Heart right ventricle (tissue), 16 donors: ENCODE measurements at places on chromosomes 5 and 9. TPM values are rescaled to one million over a fixed set of nuclear protein-coding genes. Genes with fewer than 3 reads are reported as not detected.

DNA sequence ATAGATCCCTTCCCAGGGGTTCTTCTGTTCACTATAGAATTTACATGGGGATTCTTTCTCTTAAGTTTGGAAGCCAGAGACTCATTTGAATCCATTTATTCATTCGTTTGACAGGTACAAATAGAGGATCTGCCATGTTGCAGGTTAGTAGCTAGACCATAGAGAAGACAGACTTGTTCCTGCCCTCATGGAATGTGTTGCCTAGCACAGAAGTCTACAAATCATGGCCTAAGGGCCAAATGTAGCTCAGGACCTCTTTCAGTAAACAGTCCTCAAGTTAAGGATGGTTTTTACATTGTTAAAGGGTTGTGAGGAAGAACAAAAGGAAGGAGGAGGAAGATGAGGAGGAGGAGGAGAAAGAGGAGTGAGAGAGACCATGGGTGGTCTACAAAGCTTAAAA is 114.7 kb upstream of the SLC44A1 start:
- DNase-seq = no peak
- H3K36me3 ChIP-seq = no peaks in the 10 kb centered on the region
- H3K4me1 ChIP-seq = peaks cover 30% of the 10 kb centered on the region
- H3K4me3 ChIP-seq = no peak overlapping the region
- no peaks in the 10 kb centered on the region for H3K27me3 ChIP-seq
- H3K27ac ChIP-seq = no peak overlapping the region

GRCh38 chr5:138981131-138981530 is 106.0 kb upstream of the LRRTM2 start:
- H3K27ac ChIP-seq = no peak overlapping the region
- H3K4me3 ChIP-seq = no peak overlapping the region
- H3K27me3 ChIP-seq = no peaks in the 10 kb centered on the region

- H3K27me3 ChIP-seq = peaks cover 78% of the 10 kb centered on the region
- peaks cover 8% of the 10 kb centered on the region for H3K4me1 ChIP-seq
- peak; percentile 57 for DNase-seq
- peak overlapping the region; percentile 54 for H3K4me3 ChIP-seq
- no peaks in the 10 kb centered on the region for H3K36me3 ChIP-seq
These were observed 10.8 kb upstream of the IFNA2 start for GRCh38 chr9:21395778-21396717.

DNA sequence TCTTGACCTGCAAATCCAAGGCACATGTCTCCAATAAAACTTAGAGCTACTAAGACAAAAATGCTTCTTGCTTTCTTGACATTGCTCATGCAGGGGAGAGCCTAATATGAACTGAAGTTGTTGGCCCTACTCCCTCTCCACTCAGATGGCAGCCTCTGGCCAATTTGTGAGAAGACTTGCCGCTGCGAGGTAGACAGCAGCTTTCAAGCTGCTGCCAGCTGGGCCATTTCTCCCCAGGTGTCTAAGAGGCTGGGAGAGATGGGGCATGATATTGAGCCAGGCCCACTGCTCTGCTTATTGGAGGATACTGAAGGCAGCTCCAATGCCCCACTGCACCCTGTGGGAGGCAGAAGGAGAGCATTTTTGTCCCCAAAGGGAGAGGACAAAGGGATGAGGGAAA is 380.5 kb downstream of the RASEF start:
- H3K27me3 ChIP-seq = no peaks in the 10 kb centered on the region
- no peaks in the 10 kb centered on the region for H3K36me3 ChIP-seq
- H3K27ac ChIP-seq = no peak overlapping the region

DNA sequence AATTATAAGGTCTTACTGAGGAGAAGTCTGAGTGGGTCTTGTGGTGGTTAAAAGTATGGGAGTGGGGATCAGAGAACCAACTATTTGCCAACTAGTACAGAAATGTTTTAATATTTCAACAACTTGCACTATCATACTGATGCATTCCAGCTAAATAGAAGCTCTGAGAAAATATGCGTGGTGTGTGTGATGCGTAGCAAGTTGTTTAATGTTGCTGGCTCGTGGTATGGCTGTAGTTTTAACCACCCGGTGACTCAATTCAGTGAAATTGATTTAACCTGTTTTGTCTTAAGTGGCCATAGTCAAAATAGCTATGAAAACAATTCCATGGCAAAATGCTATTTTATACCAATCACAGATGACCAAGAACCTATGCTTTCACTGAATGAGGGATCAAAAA is 176.5 kb upstream of the SLC24A2 start:
- H3K4me1 ChIP-seq = no peaks in the 10 kb centered on the region
- H3K27ac ChIP-seq = no peak overlapping the region
- no peak for DNase-seq
- H3K4me3 ChIP-seq = no peak overlapping the region

DNA sequence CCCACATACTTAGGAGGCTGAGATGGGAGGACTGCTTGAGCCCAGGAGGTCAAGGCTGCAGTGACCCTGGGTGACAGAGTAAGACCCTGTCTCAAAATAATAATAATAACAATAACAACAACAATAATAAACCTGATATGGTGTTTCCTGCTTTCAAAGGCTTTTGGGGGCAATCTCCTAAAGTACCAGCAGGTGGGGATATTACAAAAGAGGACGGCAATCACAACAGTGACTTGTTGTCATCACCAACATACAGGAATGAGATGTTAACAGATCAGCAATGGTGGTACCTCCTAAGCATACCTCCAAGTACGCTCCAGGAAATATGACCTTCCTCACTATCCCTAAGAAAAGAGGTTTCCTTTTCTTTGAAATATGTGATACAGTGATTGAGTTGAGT is 91.1 kb upstream of the RNF180 start:
- H3K36me3 ChIP-seq = no peaks in the 10 kb centered on the region
- no peaks in the 10 kb centered on the region for H3K4me1 ChIP-seq
- no peak overlapping the region for H3K27ac ChIP-seq
- no peak for DNase-seq

DNA sequence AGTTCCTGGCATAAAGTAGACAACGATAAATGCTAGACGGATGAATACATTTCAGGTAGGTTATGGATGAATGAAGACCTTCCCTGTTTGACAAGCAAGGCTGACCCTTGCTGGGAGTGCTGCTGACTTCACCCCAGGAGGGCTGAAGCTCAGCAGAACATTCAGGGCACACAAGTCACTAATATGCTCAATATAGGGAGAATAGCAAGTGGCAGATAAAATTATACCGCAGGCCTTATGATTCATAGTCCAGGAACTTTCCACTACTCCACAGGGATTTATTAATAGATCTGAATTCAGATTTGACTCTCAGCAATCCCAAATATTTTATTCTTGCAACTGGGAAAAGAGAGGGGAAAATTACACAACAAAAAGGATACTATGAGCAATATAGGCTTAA is 38.2 kb upstream of the GRAMD2B start:
- no peak for DNase-seq
- H3K27ac ChIP-seq = no peak overlapping the region
- H3K36me3 ChIP-seq = no peaks in the 10 kb centered on the region
- H3K4me3 ChIP-seq = no peak overlapping the region
- H3K4me1 ChIP-seq = peaks cover 18% of the 10 kb centered on the region
- H3K27me3 ChIP-seq = no peaks in the 10 kb centered on the region

DNA sequence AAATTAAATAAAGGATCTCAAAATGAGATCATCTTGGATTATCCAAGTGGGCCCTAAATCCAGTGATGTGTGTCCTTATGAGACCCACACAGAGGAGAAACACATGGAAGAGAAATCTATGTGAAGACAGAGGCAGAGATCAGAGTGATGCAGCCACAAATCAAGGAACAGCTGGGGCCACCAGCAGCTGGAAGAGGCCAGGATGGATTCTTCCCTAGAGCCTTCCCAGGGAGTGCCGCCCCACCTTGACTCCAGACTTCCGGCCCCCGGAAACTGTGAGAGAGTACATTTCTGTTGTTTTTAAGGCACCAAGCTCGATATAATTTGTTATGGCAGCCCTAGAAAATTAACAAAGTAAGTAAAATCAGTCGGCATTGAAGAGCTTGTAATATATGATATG is 286.9 kb downstream of the FBXL7 start:
- no peak overlapping the region for H3K4me3 ChIP-seq
- no peaks in the 10 kb centered on the region for H3K27me3 ChIP-seq
- DNase-seq = peak; percentile 21
- H3K36me3 ChIP-seq = no peaks in the 10 kb centered on the region

DNA sequence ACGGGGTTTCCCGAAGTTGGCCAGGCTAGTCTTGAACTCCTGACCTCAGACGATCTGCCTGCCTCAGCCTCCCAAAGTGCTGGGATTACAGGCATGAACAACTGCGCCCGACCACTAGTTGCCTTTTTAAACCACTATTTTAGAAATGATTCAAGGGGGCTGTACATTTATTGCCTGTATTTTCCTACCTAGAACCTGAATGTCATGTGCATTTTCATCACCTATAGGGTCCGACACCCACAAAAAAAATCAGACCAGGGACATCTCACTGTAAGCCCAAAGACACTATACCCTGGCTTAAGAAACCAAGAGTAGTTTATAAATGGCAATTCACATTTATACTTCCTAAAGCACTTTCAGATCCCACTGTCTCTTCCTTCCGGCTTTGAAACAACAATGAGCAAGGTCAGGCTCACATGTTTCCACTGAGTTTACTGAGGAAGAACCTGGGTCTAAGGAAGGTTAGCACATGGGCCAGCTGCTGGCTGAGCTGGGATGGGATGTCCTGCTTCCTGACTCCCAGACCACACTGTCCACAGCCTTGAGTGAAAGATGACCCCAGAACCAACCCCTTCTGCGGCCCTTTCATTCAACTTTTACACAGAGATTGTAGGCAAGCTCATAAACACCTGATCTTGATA is 87.3 kb downstream of the SERINC5 start:
- peaks cover 44% of the 10 kb centered on the region for H3K36me3 ChIP-seq
- no peak for DNase-seq
- H3K27ac ChIP-seq = no peak overlapping the region
- peaks cover 4% of the 10 kb centered on the region for H3K4me1 ChIP-seq
- no peaks in the 10 kb centered on the region for H3K27me3 ChIP-seq
- no peak overlapping the region for H3K4me3 ChIP-seq

DNA sequence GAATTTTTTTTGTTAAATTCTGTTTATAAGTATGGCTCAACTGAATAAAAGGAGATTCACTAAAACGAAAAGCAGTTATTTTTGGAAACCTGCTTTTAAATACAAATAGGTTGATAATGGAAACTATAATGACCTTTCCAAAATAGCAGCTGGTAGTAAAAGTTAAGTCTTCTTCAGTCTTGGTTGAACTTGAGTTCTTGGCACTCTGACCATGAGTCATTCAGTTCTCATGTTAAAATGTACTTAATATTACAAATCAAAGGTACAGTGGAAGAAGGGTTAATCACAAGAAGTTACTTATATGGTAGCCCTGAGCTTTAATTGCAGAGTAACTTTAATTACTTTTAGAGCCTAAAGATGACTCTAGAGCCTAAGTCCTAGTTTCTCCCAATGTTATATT is 62.1 kb downstream of the KLF9 start:
- peaks cover 5% of the 10 kb centered on the region for H3K4me1 ChIP-seq
- H3K4me3 ChIP-seq = no peak overlapping the region
- no peak for DNase-seq
- H3K27ac ChIP-seq = no peak overlapping the region
- H3K36me3 ChIP-seq = peaks cover 64% of the 10 kb centered on the region

GRCh38 chr5:78576376-78576775 is 72.2 kb downstream of the LHFPL2 start:
- peaks cover 35% of the 10 kb centered on the region for H3K4me1 ChIP-seq
- no peaks in the 10 kb centered on the region for H3K36me3 ChIP-seq
- no peaks in the 10 kb centered on the region for H3K27me3 ChIP-seq
- no peak overlapping the region for H3K4me3 ChIP-seq
- DNase-seq = no peak

DNA sequence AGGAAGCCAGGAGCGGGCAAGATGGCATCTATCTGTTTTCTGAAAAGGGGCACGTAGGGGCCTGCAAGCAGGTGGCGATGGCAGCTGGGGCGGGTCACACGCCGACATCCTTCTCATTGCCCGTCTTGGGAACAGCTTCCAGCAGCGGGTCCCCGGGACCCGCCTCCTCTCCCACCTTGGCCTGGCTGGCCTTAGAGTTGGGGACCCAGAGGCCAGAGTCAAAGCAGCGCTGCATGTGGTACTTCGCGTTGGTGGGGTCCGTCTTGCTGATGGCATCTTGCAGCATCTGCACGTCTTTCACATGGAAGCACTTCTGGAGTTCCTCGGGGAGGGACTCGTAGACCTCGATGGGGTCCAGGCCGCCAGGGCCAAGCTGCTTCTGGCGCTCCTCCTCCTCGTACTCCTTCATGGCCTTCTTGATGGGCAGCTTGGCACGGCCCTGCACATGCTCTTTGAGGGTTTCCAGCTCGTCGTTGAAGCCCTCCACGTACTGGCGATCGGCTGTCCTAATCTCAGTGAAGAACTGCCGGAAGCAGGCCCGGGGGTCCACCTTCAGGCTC is 127.6 kb upstream of the CLINT1 start:
- H3K4me3 ChIP-seq = no peak overlapping the region
- no peaks in the 10 kb centered on the region for H3K36me3 ChIP-seq
- H3K4me1 ChIP-seq = peaks cover 4% of the 10 kb centered on the region
- no peak for DNase-seq

DNA sequence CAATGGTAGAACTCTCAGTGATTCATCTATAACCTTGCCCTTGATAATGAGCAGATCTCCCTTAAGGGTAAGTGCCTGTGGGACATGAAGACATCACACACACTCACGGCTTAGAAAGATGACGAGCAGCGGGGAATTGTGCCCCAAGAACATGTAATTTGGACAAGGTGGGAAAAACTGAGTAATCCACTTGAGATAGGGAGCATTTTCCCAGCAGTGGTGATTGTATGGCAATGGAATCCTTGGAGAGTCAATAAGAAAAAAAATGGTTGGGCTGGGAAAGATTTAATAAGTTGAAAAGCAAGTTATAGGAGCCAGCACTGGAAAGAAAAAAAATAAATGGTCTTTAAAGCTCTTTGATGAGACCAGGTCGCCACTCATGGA is 193.1 kb downstream of the GLIS3 start:
- H3K4me3 ChIP-seq = no peak overlapping the region
- H3K36me3 ChIP-seq = no peaks in the 10 kb centered on the region
- H3K27me3 ChIP-seq = no peaks in the 10 kb centered on the region
- no peak for DNase-seq
- peaks cover 11% of the 10 kb centered on the region for H3K4me1 ChIP-seq

DNA sequence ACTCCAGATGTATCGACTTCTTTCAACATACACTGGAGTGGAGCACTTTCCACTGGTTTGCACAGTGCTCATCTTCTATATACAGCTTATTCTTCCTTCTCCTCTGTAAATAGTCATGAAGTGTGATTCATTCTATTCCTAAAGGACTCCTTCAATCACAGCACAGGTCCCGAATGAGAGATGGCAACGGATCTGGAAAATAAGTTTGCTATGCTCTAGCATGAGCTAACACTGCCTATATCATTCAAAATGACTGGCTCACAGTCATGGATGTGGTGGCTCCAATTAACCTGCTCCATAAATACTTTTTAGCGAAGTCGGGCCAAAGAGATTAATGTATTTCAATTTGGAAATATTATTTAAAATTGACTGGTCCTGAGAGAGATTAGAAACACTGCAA is 272.1 kb upstream of the CDH6 start:
- H3K27ac ChIP-seq = no peak overlapping the region
- no peaks in the 10 kb centered on the region for H3K27me3 ChIP-seq
- H3K4me1 ChIP-seq = no peaks in the 10 kb centered on the region
- no peak for DNase-seq

Gene SPINK13
- not detected for total RNA-seq

Gene KIF4B
- total RNA-seq = not detected

Gene PDGFRB
- 36.7 TPM for total RNA-seq

Gene ZNF608
- total RNA-seq = 15.9 TPM

Gene BTNL8
- not detected for total RNA-seq

Gene SLC12A2
- total RNA-seq = 16.1 TPM

Gene ZDHHC11B
- 9.2 TPM for total RNA-seq

Gene CNTNAP3B
- 8.3 TPM for total RNA-seq
